ENCODE measurements at places on chromosomes 5 and 9.

DNA sequence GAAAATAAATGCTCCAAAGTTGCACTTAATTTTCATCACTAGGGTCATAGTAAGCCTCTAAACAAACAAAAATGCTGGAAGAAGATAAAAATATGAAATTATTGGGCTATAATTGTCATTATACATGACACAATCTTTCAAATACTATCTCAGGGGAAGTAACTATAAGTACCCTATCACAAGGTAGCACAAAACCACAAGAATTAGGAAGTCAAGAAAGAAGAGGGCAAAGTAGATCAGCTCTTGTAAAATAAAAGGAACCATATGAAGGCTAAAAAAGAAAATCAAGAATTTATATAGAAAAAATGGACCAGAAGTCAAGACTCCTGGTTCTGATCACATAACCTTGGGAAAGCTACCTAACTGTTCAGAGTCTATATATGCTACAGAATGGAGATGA lies 48.1 kb downstream of the DIAPH1 start:
- no peak for DNase-seq

DNA sequence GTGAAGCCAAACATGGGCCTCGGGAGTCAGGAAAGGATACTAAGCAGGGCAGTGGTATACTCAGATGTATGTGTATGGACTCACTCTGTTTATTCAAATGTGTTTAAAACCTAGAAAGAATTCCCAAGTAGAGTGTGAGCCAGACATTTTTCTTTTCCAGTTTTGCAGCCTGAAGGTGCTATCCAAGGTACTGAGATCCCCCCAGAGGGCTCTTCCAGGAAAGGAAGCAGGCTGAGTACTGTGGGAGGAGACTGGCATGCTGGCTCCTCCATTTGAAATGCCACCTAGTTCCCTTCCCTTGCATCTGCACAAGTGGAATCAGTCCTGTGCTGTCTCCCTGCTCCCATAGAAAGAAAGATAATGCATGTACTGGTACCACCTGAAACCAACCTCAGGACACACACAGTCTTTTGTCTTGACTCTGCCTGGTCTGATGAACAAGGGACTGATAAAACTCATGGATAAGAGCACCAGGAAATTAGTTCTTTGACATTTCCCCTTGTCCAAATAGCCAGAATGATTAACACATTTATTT lies 85.9 kb downstream of the HRH2 start:
- peak; percentile 11 for DNase-seq

- peak; percentile 39 for DNase-seq
Observed at GRCh38 chr5:157827423-157827822, 31.5 kb downstream of the CLINT1 start.

DNA sequence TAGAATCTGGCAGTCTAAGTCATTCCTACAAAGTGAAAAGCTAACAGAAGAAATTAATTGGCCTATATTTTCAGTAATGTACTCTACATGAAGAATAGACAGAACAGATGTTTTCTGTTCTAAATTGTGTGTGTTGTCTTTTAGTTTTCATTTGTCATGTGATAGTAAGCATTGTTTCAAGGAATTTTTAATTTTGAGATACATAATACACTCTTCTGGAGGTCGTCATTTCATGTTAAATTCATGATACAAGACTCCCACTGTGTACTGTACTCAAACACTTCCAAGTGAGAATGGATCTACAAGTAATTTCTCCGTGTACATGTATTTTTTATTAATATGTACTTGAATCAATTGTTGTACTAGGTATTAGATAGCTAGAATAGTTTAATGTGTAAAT lies 1522.9 kb downstream of the MAT2B start:
- DNase-seq = no peak

- no peak for DNase-seq
Observed at GRCh38 chr5:21225223-21226064, 1237.4 kb upstream of the CDH18 start.
